ENCODE measurements at places on chromosomes 11 and 22.
A peak's percentile ranks its signal among the peaks of the same experiment; 100 is the strongest.

- peak; percentile 52 for DNase-seq
Measured at GRCh38 chr11:62124186-62125113, 639 bp downstream of the INCENP start.

DNA sequence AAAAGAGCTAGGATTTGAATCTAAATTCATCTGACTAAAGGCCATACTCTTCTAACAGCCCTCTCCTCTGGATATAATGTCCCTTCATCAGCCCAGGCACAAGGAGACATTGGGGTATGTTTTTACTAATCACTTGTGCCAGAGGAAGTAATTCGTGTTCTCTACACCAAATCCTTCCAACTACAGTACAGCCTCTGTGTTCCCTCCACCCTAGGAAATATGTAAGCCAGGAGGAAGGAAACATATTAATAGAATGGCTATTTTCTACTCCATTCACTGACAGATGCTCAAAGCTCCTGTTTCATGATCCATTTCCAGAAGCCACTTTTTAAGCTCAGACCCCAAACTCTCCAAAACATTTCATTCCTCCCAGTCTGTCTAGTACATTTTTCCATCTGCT lies 12.0 kb upstream of the UBQLNL start:
- DNase-seq = no peak

DNA sequence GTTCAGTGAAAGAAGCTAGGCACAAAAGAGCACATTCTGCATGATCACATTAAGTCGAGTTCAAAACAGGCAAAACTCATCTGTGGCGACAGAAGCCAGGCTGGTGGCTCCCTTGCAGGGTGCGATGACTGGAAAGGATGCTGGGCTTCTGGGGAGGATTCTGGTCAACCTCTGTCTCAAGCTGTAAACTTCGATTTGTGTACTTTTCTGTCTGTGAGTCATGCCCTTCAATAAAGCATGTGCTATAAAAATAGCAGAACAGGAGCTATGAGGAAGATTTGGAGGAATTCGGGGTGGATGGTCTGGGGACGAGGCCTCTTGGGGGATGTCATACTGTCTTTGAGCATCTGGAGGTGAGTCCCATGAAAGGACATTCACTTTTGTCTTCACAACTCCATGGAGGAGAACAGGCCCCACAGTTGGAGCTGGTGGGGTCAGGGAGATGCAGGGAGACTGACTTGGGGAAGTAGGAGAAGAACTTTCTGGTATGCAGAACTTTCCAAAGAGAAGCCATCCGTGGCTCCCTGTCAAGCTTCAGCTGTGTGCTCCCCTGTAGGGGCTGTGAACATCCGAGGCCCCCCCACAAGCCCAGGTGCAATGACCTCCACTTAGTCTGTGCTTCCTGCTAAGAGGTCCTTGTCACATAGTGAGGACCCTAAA lies 77.8 kb upstream of the LINC01488 start:
- DNase-seq = no peak

DNA sequence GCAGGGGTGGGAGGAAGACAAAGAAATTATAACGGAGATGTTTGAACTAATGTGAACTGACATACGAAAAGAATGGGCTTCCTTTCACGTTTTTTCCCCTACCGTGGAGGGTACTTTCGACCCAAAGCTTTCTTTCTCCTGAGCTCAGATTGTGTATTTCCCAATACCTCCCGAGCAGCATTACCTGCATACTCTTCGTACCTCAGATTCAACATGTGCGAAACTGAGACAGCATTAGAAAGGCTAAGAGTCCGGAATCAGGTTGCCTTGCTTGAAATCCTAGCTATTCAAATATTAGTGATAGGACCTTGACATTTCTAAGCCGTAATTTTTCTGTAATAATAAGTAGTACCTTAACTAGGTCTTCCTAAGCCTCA lies 778 bp upstream of the PAK1 start:
- no peak for DNase-seq

GRCh38 chr11:129427816-129428406 lies 52.3 kb downstream of the BARX2 start:
- DNase-seq = no peak

DNA sequence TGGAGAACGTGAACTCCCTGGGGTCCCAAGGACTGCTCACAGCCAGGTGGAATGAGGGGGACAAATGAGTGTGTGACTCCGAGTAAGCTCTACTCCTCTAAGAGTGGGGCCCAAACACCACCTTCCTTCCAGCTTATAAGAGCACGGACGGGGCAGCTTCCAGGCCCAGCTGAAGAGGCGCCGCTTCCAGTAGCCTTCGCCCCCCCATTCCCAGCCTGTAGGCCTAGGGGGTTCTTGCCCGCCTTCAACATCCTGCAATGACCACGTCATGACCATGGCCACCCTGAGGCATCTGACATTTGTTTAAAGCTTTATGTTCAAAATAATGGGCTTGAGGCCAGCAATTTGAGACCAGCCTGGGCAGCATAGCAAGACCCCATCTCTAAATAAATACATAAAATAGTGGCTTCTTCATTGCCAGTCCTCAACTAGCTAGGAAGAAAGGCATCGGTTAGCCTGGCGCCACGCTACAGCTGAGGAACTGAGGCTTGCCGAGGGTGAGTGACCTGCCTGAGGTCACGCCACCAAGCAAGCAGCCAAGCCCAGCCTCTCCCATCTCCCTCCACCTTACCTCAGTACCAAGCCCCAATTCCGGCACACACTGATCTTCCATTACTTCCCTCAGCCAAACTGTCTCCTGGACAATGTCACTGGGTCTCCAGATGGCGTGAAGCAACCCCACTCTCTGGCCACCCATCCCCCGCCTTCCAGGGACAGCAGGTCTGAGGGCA lies 7.8 kb upstream of the TNFRSF13C start:
- DNase-seq = no peak

GRCh38 chr11:78855116-78855515 lies 280.5 kb upstream of the NARS2 start:
- DNase-seq = no peak

- DNase-seq = no peak
Measured at GRCh38 chr22:35601743-35602615, 15.2 kb downstream of the MB start.

DNA sequence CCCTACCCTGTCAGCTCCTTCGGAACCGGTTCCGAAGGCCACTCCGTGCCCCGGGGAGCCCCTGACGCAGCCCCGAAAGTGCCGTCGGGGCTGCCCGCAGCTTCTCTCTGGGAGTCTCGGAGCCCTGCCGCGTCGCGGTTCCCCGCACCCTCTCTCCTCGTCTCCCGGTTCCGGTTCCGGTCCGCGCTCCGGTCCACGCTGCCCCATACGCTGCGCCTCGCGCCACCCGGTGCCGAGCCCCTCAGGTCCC lies 618 bp downstream of the MTA2 start:
- DNase-seq = peak; percentile 53

DNA sequence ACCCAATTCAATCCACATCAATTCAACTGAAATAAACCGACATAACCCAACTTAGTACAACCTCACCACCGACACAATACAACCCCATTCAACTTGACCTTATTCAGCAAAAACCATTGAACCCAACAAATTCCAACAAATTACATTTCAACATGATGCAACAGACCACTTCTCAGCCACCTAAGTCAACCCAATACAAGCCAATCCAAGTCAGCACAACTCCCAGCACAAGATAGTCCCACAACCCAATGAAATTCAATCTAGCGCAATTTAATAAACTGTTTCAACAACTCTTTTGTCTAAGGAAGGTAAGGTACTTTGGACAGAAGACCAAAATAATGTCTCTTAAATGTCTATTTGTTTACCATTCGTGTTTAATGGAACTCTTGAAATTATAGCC lies 226.0 kb downstream of the MIAT start:
- no peak for DNase-seq

GRCh38 chr11:36237391-36237790 lies 51.8 kb downstream of the COMMD9 start:
- DNase-seq = no peak

DNA sequence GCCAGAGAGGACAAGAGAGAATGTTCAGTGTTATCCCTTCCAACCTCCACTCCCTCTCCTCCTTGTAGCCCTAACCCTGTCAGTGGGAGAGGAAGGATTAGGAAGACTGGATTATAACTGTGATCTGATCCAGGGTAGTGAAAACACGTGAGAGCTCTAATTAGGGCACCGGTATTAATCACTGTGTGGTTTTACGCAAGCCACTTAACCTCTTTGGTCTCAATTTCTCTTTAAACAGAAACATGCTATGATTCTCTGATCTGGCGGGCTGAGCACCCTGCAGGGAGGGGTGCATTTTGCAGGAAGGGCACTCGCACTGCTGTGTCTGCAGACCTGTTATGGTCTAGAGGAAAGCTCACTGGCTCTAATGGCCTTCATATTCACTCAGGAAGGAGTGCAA lies 11.5 kb downstream of the RPL27A start:
- DNase-seq = no peak

All from lung microvascular endothelial cell (primary cell).